Placental pericyte (primary cell): ENCODE measurements at places on chromosomes 6 and 20. TPM values are rescaled to one million over a fixed set of nuclear protein-coding genes. Genes with fewer than 3 reads are reported as not detected.

Gene RIN2
- 38.3 and 139 TPM in 2 replicates for total RNA-seq

Gene NTSR1
- total RNA-seq = 0.22 and 29.8 TPM in 2 replicates

Gene MYMX
- not detected in 2 replicates for total RNA-seq

Gene COL21A1
- total RNA-seq = 0.14 and 0.88 TPM in 2 replicates

Gene SLC2A10
- 40.5 and 61.7 TPM in 2 replicates for total RNA-seq

Gene GABRR2
- 0.14 TPM in 1 of 2 replicates, not detected in the other for total RNA-seq
